ENCODE measurements at places on chromosomes 16 and 17.
A peak's percentile ranks its signal among the peaks of the same experiment; 100 is the strongest.

GRCh38 chr17:47276868-47277267 lies 23.2 kb downstream of the ITGB3 start:
- no peak for DNase-seq

- no peak for DNase-seq
These were observed 72.9 kb downstream of the CREBBP start for GRCh38 chr16:3807425-3808123.

DNA sequence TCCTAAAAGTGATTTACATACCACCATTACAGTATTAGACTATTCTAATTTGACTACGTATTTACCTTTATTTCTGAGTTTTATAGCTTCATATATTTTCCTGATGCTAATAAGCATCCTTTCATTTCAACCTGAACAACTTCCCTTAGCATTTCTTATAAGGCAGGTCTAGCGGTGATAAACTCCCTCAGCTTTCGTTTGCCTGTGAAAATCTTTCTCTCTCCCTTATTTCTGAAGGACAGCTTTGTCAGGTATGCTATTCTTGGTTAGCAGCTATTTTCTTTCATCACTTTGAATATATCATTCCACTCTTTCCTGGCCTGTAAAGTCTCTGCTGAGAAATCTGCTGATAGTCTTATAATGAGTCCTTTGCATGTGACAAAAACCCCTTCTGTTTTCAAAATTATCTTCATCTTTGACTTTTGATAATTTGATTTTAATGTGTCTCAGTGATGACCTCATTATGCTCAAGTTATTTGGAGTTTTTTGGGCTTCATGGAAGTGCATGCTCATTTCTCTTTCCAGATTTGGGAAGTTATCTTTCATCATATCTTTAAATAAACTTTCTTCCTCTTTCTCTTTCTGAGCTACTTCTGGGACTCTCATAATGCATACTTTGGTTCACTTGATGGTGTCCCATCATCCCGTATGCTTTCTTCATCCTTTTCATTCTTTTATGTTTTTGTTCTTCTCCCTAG lies 285.4 kb upstream of the PMFBP1 start:
- DNase-seq: no peak

DNA sequence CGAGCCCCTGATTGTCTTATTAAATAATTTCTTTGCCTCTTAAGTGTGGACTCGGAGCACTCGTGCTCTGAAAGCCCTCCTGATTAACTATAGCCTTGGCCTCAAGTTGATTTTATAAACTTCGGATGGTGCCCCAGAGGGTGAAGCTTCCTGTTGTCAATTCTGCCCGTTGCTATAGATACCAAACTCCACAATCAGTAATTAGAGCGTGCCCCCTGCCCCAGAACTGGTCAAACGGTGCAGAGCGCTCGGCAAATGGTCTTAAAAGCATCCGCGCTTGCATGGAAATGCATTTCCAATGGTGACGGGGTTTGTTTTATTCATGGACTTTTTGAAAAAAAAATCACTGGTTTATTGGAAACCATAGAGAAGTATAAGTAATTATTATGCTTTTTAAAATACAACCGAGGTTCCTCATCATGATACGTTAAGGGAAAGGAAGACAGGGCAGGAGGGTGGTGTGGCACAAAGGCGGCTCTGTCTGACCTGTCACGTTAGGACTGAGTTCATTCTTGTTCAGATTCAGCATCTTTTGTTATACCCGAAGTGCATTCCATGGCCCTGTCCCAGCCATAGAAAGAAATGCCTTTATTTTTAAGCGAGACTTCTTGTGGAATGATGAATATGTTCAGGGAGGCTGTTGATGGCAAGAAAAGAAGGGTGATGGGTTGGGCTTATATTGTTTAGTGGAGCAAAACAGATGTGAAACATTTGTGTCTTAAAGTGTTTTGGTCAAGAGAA lies 476.4 kb downstream of the MAF start:
- no peak for DNase-seq

DNA sequence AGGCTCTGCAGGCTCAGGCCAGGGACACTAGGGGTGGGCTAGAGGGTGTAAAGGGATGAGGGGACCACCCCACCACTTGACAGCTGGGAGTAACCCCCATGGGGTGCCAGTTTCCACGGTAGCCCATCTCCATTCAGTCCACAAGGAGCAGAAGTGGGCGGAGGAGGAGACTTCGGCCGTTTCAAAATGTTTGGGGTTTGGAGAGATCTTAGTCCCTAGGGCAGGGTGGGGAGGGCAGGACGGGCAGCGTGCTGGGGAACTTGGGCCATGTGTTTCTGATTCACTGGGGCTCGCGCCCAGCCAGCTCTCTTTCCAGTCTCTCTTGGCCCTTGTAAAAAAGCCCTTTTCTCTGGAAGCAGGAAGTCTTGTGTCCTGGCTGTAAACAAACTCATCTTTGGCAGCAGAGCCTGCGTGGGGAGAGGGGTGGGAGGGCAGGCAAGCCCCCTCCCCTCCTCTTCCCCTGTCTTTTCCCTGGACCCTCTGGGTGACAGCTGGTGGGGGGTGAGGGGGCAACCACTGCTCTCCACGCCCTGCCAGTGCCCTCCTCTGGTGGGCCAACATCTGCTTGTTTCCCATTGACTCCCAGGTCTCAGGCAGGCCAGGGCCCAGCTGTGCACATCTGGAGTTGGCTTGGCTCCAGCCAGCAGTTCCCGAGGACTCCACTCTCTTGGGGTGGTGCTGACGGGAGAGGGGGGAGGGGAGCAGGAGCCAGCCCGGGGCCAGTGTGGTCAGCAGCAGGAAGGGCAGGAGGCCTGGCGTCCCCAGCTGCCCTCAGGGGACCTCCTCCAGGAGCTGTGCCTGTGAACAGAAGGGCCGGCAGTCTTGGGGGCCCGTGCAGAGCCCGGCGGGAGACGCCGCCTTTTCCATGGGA lies 8.1 kb downstream of the CYGB start:
- no peak for DNase-seq

DNA sequence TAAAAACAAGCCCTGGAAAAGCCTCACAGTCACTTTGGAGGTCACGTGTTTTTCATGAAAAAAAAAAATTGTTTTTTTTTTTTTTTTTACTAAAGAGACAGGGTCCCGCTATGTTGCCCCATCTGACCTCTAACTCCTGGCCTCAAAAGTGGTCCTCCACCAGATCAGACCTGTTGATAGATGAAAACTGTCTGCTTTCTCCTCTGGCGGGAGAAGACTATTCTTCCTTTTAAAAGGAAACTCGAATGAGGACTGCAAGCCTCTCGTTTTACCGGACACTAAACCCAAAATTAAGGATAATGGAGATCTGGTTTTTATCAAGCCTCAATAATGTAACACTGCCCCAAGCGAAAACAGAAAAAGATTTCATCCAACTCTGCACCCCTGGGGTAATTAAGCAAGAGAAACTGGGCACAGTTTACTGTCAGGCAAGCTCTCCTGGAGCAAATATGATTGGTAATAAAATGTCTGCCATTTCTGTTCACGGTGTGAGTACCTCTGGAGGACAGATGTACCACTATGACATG lies 25.8 kb downstream of the ZCCHC14 start:
- DNase-seq: no peak

GRCh38 chr17:73710095-73710592 lies 65.9 kb upstream of the SDK2 start:
- DNase-seq: no peak

GRCh38 chr16:50606431-50607050 lies 58.3 kb downstream of the NKD1 start:
- no peak for DNase-seq

- DNase-seq: peak; percentile 57
These were observed 73.3 kb upstream of the MTMR4 start for GRCh38 chr17:58587713-58588117.

DNA sequence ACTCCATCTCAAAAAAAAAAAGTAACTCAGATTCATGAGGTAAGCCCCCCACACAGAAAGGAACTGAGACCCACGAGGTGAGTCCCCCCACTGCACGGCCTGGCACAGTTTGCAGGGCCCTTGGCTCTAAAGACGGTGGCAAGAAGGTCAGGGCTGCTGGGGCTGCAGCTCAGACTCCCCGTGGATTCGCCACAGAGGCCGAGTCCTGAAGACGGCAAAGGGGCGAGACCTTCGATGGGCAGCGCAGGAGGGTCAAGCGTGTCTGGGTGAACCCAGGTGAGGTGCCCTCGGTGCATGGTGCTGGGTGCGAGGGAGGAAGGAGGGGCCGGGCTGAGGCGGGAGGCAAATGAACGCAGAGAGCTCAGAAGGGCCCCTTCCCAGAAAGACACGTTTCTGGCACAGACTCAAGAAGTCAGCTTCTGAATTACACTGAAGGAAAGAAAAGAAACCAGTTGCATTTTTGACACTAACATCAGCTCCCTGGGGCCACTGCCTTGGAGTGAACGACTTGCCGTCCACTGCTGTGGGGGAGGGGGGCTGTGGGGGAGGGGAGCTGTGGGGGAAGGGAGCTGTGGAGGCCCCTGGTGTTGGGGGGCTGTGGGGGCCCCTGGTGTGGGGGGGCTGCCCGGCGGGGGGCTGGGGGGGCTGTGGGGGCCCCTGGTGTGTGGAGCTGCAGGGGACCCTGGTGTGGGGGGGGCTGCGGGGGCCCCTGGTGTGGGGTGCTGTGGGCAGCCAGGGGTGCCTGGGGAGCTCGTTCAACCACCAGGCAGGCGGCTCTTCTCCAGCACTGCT lies 69.8 kb upstream of the METRNL start:
- DNase-seq: no peak

DNA sequence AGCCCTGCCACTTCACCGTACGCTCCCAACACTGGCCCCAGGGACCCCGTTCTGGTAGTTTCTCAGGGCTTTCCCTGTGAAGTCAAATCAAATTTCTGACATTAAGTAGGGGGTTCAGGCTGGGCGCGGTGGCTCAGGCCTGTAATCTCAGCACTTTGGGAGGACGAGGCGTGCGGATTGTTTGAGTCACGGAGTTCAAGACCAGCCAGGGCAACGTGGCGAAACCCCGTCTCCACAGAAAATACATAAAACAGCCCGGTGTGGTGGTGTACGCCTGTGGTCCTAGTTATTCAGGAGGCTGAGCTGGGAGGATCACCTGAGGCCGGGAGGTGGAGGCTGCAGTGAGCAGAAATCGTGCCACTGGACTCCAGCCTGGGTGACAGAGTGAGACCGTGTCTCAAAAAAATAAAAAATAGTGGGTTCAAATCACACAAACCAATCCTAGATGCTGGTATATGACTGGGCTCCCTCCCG lies 632 bp downstream of the CYBC1 start:
- no peak for DNase-seq

DNA sequence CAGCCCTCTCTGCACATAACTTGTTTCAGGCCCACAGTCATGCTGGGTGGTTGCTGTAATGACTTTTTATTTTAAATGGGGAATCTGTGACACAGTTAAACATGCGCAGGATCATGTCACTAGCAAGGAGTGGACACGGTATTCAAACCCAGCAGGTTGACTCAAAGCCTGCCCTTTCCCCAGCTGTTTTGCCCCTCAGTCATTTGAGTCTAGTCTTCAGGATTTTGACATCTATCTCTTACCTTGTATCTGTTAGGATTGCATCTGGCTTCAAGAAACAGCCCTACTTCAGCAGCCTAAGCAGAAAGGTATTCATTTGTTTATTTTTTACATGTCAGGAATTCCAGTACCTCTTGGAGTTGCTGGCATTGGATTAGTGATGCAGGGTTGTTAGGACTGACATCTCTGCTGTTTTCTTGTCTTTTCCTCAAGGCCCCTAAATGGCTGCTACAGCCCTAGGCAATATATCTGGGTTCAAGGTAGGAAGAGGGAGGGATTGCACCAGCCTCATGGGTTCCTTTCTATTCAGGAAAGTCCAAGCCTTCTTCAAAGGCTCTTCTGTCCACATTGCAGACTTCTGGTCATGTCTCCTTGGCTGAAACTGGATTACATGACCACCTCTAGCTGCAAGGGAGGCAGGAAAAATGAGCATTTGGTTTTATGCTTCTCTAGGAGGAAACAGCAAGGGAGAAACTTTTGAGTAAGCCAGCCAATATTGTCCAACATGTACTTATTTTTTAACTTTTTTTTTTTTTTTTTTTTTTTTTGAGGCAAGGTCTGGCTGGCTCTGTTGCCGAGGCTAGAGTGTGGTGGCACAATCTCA lies 22.8 kb downstream of the ABCC1 start:
- no peak for DNase-seq

DNA sequence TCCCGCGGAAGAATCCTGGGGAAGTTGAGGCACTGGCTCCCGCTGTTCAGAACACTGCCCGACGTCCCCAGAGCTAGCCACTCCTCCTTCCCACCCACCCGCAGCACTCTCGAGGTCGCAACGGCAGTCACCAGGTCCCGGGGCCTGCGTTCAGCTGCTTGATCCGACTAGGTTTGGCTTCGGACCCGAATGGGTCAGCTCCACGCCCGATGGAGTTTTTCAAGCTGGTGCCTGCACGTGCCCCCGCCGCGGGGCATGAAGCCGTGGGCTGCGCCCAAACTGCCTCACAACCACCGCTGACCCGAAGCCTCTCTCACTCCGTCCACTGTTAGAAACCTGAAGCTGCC lies 12.4 kb upstream of the ODF4 start:
- DNase-seq: no peak

GRCh38 chr17:40247926-40248495 lies 28.9 kb downstream of the WIPF2 start:
- no peak for DNase-seq

DNA sequence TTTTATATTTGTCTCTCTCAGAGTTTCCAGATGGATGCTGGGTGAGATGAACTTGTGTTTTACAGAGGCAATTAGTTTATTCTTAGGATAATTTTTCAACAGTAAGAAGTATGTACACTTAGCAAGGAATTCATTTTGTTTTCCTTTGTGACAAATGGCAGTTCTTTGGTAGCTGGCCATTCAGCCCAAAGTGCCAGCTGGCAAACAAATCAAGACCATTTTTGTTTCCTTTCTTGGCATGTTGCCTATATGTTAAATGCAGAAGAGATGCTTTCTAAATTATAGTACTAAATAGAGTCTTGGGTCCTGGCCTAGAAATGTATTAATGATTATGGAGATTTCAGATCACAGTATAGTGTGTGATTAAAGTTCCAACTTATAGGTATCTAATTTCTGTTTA lies 337.1 kb downstream of the CNTNAP4 start:
- DNase-seq: peak; percentile 1

- peak; percentile 64 for DNase-seq
These were observed at the start of gene ZNF768 for GRCh38 chr16:30526137-30526822. Gene ZNF768 (minus strand): TSS chr16:30526566. CDS start chr16:30526413, 153 bp downstream.

Data from C1 segment of cervical spinal cord (tissue), 14 donors.